NCI-H226 (cell line): ENCODE measurements at places on chromosomes 16 and 17.

GRCh38 chr17:10031127-10031526 lies 126.1 kb upstream of the RCVRN start:
- no peak for DNase-seq

- no peak for DNase-seq
These were observed 32.4 kb upstream of the MYH10 start for GRCh38 chr17:8662973-8663372.

DNA sequence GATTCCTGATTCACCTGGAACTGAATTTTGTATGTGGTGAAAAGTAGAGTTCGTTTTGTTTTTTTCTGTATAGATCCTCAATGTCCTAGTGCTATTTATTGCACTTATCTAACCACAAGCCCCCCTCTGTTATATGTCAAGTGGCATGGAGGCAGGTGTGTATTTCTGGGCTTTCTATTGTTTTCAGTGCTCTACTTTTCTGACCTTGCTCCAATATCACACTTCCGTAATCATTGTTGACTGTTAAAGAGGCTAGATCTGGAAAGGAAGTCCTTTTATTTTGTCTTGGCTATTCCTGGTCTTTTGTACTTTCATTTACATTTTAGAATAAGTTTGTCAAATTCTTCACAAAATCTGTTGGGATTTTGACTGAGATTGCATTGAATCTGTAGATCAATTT lies 26.8 kb upstream of the FBXO47 start:
- no peak for DNase-seq

DNA sequence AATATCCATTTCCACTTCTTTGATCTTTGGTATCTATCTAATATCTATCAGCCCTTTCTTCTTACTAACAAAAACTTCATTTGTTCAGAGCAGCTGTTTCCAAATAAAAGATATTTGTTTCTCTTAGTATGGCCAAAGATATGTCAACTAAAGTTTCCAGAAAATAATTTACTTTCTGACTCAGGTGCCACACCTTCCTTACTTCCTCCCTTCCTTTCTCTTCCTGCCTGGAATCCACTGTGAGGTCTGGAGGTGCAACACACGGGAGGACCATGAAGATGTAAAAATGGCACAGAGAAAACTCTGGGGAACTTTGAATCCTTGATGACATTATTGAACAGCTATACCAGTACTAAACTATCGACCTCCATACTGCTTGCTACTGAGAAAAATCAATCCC lies 14.0 kb downstream of the MED13 start:
- no peak for DNase-seq

GRCh38 chr17:74981979-74982662 lies 5.3 kb upstream of the CDR2L start:
- peak; percentile 37 for DNase-seq

- no peak for DNase-seq
These were observed 27.7 kb upstream of the GPRC5C start for GRCh38 chr17:74404218-74404617.

GRCh38 chr17:40900809-40901356 lies 15.8 kb upstream of the KRT20 start:
- DNase-seq: no peak

GRCh38 chr16:89759746-89760340 lies 38.5 kb downstream of the ZNF276 start:
- no peak for DNase-seq

DNA sequence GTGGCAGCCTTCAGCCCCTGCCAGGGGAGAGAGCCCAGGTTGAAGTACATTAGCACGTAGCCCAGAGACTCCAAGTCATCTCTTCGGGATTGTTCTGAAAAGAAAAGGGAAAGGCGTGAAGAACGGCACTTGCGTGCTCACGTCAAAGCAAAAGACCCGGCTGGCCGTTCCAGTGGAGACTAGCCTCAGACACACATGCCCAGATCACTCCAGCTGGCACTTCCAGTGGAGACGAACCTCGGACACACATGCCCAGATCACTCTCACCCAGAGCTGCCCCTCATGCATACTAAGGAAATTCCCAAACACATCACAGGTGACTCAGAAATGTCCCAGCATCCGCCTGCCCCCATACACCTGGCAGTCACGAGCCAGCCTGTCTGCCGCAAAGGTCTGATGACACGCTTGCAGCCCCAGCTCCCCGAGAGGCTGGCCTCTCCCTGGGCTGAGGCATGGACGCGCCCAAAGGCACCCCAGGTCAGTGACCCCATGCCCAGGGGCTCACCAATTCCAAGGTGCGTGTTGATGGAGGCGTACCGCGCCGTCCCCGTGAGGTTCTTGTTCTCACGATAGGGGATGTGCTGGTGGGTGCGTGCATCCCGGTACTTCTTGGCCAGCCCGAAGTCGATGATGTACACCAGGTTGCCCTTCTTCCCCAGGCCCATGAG lies 20.9 kb downstream of the CSNK1D start:
- no peak for DNase-seq

DNA sequence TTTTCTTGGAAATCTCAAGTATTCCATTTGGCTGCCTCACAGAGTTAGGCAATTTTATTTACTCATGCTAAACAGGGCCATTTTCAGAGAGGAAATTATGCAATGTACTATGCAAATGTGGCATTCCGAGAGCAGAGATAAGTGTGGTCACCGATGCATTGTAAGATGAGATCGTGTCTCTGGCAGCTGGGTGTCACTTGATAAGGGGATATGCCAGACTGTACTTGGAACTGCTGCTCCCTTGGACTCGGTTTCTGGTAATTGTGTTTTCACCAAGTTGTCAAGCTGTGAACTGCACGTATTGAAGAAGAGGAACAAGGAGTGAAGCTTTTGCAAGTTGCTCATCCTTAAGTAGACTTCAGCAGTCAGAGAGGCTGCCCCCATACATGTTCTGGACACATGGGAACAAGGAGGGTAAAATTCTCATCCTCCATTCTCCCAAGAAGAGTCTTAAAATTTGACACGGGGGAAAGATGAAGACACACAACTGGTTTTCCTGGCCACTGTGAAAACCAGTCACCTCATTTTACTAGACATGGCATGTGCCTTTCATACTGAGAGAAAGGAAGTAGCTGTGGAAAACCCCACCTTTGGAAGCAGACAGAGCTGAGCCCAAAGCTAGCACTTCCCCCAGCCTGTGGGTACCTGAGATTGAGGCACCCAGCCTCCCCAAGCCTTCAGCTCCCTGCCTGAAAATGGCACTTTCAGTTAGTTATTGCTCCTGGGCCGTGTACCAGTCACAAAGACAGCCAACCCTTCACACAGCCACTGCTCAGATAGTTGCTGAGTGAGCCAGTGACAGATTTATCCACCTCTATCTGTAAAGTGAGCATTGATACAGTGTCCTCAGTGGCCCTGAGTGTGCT lies 150.7 kb downstream of the SOCS1 start:
- peak; percentile 66 for DNase-seq

GRCh38 chr17:16909472-16910246 lies 62.3 kb downstream of the TNFRSF13B start:
- no peak for DNase-seq

- DNase-seq: no peak
These were observed 99.3 kb downstream of the METRNL start for GRCh38 chr17:83178533-83179304.

- peak; percentile 97 for DNase-seq
These were observed 654 bp downstream of the TNFAIP1 start for GRCh38 chr17:28335959-28336871.

DNA sequence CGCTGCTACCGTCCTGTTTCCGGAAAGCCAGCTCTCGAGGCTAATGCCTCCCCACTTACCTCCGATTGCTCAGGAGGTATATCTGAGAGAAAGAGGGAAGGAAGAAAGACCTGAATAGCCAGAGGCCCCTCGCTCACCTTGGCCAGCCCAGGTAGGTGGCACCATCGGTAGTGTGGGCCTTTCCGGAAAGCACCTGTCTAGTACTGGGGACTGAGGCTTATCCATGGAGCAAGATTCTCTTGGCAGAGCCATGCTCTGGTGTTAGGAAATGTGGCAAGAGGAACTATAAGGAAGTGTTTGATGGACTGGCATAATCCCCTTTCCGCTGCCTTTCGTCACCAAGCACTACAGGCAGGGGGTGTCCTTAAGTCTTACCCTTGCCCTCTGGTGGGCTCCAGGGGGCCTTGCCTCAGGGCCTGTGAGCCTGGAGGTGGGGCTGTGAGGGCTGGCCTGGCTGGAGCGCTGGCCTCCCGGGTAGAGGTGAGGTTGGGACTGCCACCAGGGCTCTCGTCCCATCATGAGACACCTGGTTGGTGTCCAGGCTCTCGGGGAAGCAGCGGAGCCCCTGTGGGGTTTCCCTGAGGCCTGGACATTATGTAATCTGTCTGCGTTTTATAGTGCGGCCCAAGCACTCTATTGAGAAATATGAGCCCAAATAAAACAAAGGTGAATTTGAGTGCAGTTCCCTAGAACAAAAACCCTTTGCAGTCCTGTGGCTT lies 2.9 kb downstream of the CMIP start:
- DNase-seq: no peak

DNA sequence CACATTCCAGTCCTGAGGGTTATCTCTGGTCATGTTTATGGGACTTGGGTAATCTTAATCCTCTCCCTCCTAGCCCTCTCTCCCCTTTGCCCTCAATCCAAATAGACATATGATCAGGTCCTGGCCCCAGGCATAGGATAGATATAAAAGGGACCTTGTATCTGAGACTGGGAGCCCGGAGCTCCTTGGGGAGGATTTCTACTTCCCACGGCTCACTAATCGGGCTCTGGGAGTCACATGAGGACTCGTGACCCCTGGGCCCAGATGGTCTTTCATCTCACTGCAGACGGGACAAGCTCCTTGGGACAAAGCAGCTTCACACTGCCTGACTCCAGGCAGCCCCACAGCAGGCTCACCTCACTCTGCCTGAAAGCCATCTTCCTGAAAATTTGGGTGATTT lies 57.8 kb upstream of the LYRM9 start:
- no peak for DNase-seq

GRCh38 chr17:5899496-5900195 lies 170.5 kb upstream of the WSCD1 start:
- no peak for DNase-seq

DNA sequence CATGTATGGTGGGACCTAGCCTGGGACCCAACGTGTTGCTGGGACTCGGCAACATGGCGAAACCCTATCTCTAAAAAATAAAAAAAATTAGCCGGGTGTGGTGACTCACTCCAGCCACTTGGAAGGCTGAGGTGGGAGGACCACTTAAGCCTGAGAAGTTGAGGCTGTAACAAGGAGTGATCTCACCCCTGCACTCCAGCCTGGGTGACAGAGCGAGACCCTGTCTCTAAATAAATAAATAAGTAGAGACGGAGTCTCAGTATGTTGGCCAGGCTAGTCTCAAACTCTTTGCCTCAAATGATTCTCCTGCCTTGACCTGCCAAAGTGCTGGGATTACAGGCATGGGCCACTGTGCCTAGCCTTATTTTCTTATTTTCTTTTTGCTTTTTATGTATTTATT lies 10.1 kb upstream of the CNP start:
- DNase-seq: no peak

DNA sequence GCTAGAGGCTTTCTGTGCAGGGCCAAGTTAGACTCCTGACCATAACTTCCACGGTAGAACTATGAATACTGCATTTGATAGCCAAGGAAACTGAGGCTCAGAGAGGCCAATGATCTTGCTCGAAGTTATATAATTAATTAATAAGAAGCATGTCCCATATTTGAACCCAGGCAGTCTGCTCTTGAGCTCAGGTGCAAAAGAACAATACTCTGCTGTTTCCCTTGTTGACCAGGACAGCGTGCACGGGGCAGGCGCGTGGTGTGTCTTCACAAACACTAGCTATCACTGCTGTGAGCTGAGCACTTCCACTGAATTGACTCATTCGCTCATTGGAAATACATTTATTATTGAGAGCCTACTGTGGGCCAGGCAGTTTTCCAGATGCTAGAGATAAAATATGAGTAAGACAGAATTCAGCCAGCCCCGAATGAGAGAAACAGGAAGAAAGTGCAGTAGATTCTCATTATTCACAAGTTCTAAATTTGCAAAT lies 1.6 kb downstream of the CHD9 start:
- no peak for DNase-seq

DNA sequence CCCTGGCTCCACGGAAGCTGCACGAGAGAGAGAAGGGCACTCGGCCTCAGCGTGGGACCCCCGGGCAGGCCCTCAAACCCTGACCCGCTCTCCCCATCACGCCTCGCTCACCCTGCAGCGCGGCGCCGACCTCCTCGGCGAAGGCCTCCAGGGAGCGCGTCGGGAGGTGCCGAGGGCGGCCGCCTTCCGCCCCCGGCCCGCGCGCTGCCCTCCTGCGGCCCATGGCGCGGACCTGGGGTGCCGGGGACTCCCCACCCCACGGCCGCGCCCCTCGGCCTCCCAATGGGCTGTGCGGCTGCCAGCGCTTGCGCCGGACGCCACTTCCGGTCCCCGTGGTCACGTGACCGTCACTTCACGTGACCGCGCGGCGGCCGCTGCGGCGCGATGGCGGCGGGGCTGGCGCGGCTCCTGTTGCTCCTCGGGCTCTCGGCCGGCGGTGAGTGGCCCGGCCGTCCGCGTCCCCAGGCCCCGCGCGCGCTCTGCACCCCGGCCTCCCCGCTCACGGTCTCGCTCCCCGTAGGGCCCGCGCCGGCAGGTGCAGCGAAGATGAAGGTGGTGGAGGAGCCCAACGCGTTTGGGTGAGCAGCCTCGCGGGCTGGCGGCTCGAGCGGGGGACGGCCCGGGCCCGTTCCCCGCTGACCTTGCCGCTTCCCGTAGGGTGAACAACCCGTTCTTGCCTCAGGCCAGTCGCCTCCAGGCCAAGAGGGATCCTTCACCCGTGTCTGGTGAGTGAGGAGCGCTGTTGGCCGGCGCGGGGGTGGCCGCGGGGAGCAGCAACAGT lies at the start of the genes GNPTG and TSR3:
Gene GNPTG (plus strand): TSS at position 350 of the 781 bp plus-strand sequence. CDS start 35 bp downstream, at position 385.
Gene TSR3 (minus strand): TSS at position 297 of the 781 bp plus-strand sequence. CDS start 74 bp downstream, at position 223.
- peak; percentile 89 for DNase-seq

- no peak for DNase-seq
These were observed 20.5 kb downstream of the EMC8 start for GRCh38 chr16:85778873-85779272.

GRCh38 chr17:39229274-39229913 lies 3.6 kb upstream of the STAC2 start:
- peak; percentile 86 for DNase-seq

- DNase-seq: no peak
These were observed 533.4 kb downstream of the KCNJ2 start for GRCh38 chr17:70702683-70703255.

DNA sequence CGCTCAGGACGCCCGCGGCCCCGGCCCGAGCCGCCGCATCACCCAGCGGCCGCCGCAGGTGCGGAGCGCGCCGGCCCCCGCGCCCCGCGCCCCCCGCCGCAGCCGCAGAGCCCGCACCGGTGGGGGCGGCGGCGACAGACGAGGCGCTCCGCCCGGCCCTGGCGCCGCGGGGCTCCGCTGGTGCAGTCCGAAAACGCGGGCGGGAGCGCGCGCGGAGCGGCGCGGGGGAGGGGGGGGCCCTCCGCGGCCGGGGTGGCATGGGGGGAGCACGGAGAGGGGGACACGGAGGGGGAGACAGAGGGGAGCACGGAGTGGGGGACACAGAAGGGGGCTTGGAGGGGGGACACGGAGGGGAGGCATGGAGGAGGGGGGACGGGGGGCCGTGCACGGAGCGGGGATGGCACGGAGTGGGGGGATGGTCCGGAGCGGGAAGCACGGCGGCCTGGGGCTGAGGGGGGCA lies at the start of gene AATK:
Gene AATK (minus strand): TSS at position 189 of the 460 bp plus-strand sequence. CDS start 229 bp downstream, outside the sequence.
- no peak for DNase-seq

DNA sequence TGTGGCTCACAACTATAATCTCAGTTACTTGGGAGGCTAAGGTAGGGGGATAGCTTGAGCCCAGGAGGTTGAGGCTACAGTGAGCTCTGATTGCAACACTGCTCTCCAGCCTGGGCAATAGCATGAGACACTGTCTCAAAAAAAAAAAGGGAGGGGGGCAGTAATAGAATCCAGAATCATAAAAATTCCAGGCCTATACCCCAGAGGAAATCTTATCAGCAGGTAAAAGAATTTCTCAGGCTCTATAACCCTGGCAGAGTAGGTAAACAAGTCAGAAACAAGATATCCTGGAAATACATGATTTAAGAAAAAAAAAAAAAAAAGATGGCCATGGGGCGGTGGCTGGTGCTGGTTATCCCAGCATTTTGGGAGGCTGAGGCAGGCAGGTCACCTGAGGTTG lies 12.9 kb downstream of the SPAG9 start:
- DNase-seq: peak; percentile 54
